ENCODE measurements at places on chromosomes 13 and 19. TPM values are rescaled to one million over a fixed set of nuclear protein-coding genes. Genes with fewer than 3 reads are reported as not detected.

FGF14 gene
- not detected for total RNA-seq

FAM216B gene
- total RNA-seq: not detected

- DNase-seq: no peak
Observed at GRCh38 chr13:99385940-99386339, 78.7 kb upstream of the GPR183 start.

GRCh38 chr19:1768248-1768647 lies 14.9 kb downstream of the ONECUT3 start:
- no peak for DNase-seq

GRCh38 chr13:73703606-73704005 lies 430.6 kb downstream of the KLF12 start:
- DNase-seq: no peak

- peak; percentile 59 for DNase-seq
Observed at GRCh38 chr13:40777166-40777808, 6.3 kb upstream of the MRPS31 start.

GRCh38 chr19:7348587-7349230 lies at the start of gene ARHGEF18:
ARHGEF18 (plus strand) TSS chr19:7348937; CDS start chr19:7362891, 13,954 bp downstream.
- DNase-seq: no peak

- DNase-seq: peak; percentile 47
Observed at GRCh38 chr13:22925881-22926747, 254.7 kb upstream of the SGCG start.

- peak; percentile 37 for DNase-seq
Observed at GRCh38 chr19:45553464-45553863, 31.1 kb downstream of the OPA3 start.
